ENCODE measurements at places on chromosomes 4 and X. TPM values are rescaled to one million over a fixed set of nuclear protein-coding genes. Genes with fewer than 3 reads are reported as not detected.

- H3K4me1 ChIP-seq = no peaks in the 10 kb centered on the region
- no peak overlapping the region for H3K4me3 ChIP-seq
- H3K27me3 ChIP-seq = no peaks in the 10 kb centered on the region
- no peak overlapping the region for H3K27ac ChIP-seq
- DNase-seq = no peak
- no peaks in the 10 kb centered on the region for H3K36me3 ChIP-seq
Observed at GRCh38 chrX:82816562-82816961, 691.5 kb upstream of the POU3F4 start.

- DNase-seq = no peak
- H3K27ac ChIP-seq = no peak overlapping the region
- H3K4me3 ChIP-seq = no peak overlapping the region
- no peaks in the 10 kb centered on the region for H3K36me3 ChIP-seq
- no peaks in the 10 kb centered on the region for H3K27me3 ChIP-seq
- H3K4me1 ChIP-seq = no peaks in the 10 kb centered on the region
Observed at GRCh38 chrX:117977526-117977925, 139.1 kb downstream of the KLHL13 start.

GRCh38 chr4:152169683-152170082 lies 366.2 kb downstream of the FBXW7 start:
- H3K27me3 ChIP-seq = no peaks in the 10 kb centered on the region
- H3K27ac ChIP-seq = no peak overlapping the region
- no peak overlapping the region for H3K4me3 ChIP-seq
- H3K4me1 ChIP-seq = no peaks in the 10 kb centered on the region

- no peaks in the 10 kb centered on the region for H3K4me1 ChIP-seq
- no peak for DNase-seq
- no peaks in the 10 kb centered on the region for H3K36me3 ChIP-seq
- H3K4me3 ChIP-seq = no peak overlapping the region
- no peaks in the 10 kb centered on the region for H3K27me3 ChIP-seq
Observed at GRCh38 chrX:13165266-13166189, 121.1 kb upstream of the FAM9C start.

GRCh38 chr4:181793096-181793495 lies 450.1 kb upstream of the TENM3 start:
- H3K4me1 ChIP-seq = no peaks in the 10 kb centered on the region
- no peaks in the 10 kb centered on the region for H3K27me3 ChIP-seq
- no peak for DNase-seq
- H3K36me3 ChIP-seq = no peaks in the 10 kb centered on the region

DNA sequence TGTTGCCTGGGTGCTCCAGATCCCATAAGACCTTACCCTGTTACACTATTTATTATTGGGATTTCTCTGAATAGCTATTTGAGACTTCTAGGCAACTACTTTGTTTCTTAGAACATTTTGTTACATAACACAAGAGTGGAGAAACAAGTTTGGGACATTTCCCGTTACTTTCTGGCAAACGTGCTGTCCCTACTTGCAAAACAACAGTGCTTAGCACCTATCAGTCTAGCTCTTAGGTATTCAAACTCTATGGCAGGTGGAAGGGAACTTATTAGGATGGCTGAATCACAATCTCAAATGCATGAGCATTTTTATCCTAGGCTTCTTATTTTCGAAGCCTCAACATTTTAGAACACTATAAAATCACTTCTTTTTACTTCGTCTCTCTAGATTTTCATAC lies 613.6 kb downstream of the DMD start:
- DNase-seq = no peak
- H3K27me3 ChIP-seq = no peaks in the 10 kb centered on the region
- H3K4me1 ChIP-seq = no peaks in the 10 kb centered on the region
- no peak overlapping the region for H3K4me3 ChIP-seq
- H3K27ac ChIP-seq = no peak overlapping the region
- no peaks in the 10 kb centered on the region for H3K36me3 ChIP-seq

GRCh38 chr4:70902577-70903290 lies 565 bp downstream of the MOB1B start:
- DNase-seq = no peak
- peaks cover 34% of the 10 kb centered on the region for H3K4me1 ChIP-seq

DNA sequence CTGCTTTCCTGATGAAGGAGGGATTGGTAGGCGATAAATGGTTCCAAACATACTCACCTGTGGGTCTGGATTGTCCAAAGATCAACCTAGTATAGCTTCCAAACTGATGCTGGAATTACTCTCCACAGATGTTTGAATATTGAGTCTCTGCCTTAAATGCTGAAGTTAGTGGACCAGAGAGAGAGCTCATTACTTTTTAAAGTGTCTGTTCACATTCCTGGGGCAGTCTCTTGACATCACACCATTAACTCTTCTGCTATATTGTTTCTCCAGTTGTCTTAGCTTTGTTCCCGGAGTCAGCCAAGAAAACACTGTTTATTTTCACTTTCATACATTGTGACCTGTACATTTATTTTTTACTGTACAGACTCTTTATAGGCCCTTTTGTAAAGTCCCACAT lies 35.4 kb downstream of the ARHGEF38 start:
- no peak for DNase-seq
- no peaks in the 10 kb centered on the region for H3K36me3 ChIP-seq
- no peak overlapping the region for H3K4me3 ChIP-seq
- H3K27me3 ChIP-seq = no peaks in the 10 kb centered on the region
- no peak overlapping the region for H3K27ac ChIP-seq

GRCh38 chrX:21840193-21840545 lies 752 bp downstream of the MBTPS2 start:
- H3K36me3 ChIP-seq = no peaks in the 10 kb centered on the region
- H3K27ac ChIP-seq = peak overlapping the region; percentile 86
- H3K27me3 ChIP-seq = no peaks in the 10 kb centered on the region
- H3K4me3 ChIP-seq = peak overlapping the region; percentile 80

Gene H2BW2
- total RNA-seq = not detected

GRCh38 chr4:140331876-140332275 lies 41.6 kb upstream of the SCOC start:
- H3K4me1 ChIP-seq = no peaks in the 10 kb centered on the region
- H3K36me3 ChIP-seq = no peaks in the 10 kb centered on the region
- no peak for DNase-seq
- no peak overlapping the region for H3K27ac ChIP-seq

- no peak overlapping the region for H3K4me3 ChIP-seq
- peaks cover 10% of the 10 kb centered on the region for H3K4me1 ChIP-seq
- DNase-seq = no peak
- H3K36me3 ChIP-seq = no peaks in the 10 kb centered on the region
Observed at GRCh38 chr4:182862141-182862875, 54.9 kb downstream of the DCTD start.

Measured in esophagus squamous epithelium (tissue), 5 donors.